Hypothalamus (tissue), 51 donors: ENCODE measurements at places on chromosomes 5 and 9.
A peak's percentile ranks its signal among the peaks of the same experiment; 100 is the strongest.

DNA sequence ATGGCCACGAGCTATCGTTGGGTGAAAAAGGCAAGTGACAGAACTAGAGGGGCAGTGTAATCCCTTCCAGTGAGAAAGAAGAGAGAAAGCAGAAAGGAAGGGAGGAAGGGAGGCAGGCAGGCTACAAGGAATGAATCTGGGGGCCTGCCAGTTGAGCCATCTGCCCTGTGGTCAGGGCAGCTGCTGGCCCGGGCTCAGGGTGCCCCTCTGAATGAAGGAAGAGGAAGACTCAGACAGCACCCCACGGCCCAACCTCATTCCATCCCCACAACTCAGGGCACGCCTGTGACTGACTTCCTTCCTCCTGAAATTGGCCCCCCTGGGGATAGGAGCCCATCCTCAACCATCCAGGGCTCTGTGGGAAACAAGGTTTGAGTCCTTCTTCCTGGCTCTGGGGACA, 20.3 kb upstream of the FLT4 start:
- no peak for DNase-seq

- DNase-seq = no peak
Observed at GRCh38 chr5:95026718-95027117, 258.2 kb downstream of the MCTP1 start.

- DNase-seq = no peak
Observed at GRCh38 chr9:86764671-86765343, 182.5 kb downstream of the GAS1 start.

DNA sequence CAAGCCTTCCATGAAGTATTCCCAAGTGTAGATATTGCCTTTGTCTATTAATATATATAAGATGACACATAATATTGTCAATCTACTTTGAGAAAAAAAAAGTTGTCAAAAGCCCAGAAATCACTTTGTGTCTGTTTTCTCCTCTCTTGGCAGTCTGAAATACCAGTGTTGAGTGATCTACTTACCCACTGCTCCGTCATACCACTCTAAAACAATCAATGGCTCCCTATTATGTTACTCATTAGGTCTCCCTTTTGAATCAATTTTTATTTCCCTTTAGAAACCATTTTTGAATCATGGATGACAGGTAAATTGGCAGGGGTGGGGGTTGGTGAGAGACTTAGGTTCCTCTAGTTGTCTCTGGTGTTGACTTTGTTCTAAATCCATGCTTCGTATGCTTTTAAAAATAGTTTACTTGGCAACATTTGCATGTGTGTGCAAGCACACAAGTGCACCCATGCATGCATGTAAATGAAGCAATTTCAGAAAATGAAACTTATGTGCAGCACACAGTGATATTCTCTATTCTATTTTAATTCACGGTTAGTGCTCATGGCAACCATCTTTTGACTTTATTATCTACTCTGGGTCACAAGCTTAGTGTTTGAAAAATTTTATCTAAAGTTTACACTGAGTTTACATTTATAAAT, 378.9 kb downstream of the RAB3C start:
- DNase-seq = no peak

- no peak for DNase-seq
Observed at GRCh38 chr5:116524051-116524904, 50.3 kb downstream of the SEMA6A start.

DNA sequence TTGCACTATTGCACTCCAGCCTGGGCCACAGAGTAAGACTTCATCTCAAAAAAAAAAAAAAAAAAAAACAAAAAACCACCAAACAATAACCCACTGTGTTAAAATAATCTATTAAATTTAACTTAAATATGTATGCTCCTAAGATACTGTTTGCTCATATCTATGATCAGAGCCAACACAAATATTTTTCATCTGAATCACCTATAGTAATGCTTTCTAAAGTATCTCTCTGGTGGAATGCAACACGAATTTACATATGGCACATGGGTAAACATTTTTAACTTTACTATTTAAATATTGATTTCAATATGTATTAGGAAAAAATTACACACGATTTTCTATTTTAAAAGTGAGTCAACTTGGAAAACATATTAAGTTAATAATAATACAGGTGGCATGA, 196.4 kb downstream of the RFX3 start:
- DNase-seq = no peak

DNA sequence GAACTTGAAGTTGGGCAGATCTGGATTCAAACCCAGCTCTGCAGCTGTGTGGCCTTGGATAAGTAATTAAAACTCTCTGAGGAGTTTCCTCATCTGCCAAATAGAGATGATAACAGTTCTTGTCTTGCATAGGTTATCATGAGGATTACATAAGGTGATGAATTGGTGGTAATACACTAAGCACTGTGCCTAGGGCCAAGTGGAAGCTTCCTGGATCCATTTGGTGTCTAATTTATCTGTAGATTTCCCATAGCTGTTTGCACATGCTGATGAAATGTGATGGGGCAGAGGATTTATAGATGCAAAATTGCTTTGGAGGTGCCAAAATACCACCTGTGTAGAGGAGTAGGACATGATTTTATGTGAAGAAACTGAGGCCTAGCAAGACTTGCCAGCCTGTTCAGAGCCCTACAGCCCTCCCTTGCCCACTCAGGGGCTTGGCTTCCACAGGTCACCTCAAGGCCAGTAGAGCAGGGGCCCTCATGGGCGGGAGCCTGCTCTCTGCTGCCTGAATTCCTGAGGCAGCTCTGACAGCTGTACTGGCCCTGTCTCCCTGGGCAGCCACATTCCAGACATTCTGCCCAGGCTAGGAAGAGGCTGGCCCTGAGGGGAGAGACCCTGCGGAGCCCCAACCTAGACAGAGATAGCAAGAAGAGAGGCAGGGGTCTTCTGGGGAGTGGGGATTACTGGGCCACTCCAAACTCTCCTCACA, 5.9 kb upstream of the FAT2 start:
- no peak for DNase-seq

GRCh38 chr5:77438071-77438470, 54.0 kb downstream of the WDR41 start:
- no peak for DNase-seq

DNA sequence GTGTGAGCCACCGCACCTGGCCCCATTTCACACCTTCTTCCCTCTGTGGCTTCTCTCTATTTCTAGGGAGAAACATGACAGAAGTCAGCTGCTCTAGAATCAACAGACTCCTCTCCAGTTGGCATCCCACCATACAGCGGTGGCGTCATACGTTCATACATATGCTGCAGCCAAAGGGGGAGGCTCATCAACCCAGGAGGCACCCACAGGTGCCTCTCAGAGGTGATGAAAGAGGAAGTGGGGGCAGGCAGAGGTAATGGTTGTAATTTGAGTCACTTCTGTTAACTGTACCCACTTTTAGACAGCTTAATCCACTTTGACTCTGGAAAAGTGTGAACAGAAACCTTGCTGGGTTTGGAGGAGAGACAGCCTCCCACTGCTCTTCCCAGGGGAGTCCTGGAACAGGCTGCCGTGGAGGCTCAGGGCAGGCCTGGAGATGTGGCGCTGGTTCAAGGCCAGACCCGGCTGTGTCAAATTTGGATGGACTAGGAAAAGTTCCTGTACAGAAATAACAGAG, 47.3 kb upstream of the SUB1 start:
- DNase-seq = no peak

- DNase-seq = no peak
Observed at GRCh38 chr5:5487585-5488360, 65.3 kb downstream of the ICE1 start.

GRCh38 chr5:175866377-175866907, 4.9 kb upstream of the CPLX2 start:
- no peak for DNase-seq

- DNase-seq = no peak
Observed at GRCh38 chr5:17828681-17829080, 194.4 kb downstream of the TAF11L14 start.

- no peak for DNase-seq
Observed at GRCh38 chr9:73050065-73050816, 97.4 kb upstream of the ALDH1A1 start.

- DNase-seq = no peak
Observed at GRCh38 chr9:82582693-82583092, 480.2 kb downstream of the RASEF start.

DNA sequence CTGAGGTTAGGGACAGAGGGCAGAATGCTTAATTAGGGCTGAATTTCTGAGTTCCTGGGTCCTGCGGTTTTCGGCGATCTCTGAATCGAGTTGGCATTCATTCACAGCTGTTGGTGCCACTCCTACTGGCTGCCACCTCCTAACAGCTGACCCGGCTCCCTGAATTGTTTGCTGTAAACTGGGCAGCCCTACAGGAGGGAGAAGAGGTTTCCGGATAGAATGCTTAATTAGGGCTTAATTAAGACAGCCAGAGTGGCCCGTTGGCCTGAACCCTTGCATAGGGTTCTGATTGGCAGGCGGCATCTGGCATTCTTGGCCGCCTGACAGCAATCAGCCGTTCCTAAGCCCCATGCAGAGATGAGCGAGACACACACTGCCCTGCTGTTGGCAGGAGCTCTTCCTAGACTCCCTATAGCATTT, 25.7 kb downstream of the FRMPD1 start:
- DNase-seq = peak; percentile 58

GRCh38 chr5:67341478-67341877, 144.9 kb upstream of the CD180 start:
- DNase-seq = no peak

GRCh38 chr9:100324594-100325200, 28.0 kb downstream of the TEX10 start:
- DNase-seq = no peak

- DNase-seq = no peak
Observed at GRCh38 chr9:131703697-131704096, 36.2 kb downstream of the RAPGEF1 start.

DNA sequence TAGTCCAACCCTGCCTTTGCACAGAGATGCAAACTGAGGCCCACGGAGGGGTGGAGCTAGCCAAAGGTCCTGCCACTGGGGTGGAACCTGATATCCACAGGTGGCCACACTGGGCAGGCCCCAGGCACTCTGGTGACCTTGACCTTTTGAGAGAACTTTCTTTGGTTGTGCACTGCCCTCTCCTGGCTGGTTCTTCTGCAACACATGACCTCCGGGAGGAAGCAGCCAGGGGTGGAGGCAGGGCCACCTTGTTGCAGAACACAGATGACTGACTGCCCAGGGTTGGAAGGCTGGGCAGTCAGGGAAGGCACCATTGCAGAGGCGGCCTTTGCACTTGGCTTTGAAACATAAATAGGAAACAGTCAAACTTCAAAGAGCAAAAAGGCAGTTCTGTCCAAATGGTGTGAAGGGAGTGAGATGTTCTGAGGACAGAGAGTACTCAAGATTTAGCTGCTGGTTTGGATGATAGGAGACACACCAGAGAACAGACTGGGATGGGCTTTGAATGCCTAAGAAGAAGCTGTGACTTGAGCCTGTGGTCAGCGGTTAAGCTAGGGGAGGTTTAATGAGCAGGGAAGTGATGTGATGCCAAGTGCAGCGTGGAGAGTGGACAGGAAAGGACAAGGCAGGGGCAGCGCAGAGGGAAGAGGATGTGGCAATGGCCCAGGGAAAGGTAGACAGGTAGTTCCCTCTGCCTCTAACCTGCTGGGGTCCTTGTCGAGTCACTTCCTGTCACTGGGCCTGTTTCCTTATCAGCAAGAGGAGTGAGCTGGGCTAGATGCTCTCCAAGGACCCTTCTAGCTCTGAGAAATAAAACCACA, 6.8 kb upstream of the TCOF1 start:
- peak; percentile 73 for DNase-seq

DNA sequence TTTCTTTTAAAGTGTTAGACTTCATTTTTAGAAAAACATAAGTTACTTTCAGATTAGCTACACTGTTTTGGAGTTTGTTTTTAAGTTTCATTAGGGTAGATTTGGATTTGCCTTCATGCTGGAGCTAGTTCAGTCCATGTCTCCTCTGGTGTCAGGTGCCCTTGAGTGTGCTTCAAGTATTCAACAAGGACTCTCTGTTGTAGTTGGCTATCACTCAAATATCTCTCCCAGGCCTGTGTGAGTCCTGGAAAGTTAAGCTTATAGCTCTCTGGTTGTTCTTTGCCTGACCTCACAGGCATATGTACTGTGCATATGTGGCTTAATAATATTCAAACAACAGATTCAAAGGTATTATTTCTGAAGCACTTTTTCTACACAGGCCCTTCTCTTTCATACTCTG, 45.4 kb downstream of the PTBP3 start:
- no peak for DNase-seq

DNA sequence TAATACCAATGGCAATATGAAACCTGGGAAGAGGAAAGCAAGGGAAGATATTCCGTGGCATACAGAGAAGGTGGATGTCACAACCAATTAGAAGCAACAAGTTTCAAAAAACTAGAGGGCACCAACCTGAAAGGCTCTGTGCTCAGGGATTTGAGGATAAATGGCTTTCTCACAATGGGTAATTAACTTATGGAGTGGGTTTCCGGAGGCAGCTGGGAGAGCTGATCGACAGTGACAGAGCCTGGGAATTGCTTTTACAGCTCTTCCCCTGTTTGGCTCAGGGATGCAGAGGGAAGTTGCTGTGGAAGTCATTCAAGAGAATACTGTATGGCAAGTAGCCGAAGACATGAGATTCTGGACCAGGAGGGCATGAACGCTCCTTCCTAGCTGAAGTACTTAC, 237.0 kb downstream of the KIF4B start:
- DNase-seq = no peak

DNA sequence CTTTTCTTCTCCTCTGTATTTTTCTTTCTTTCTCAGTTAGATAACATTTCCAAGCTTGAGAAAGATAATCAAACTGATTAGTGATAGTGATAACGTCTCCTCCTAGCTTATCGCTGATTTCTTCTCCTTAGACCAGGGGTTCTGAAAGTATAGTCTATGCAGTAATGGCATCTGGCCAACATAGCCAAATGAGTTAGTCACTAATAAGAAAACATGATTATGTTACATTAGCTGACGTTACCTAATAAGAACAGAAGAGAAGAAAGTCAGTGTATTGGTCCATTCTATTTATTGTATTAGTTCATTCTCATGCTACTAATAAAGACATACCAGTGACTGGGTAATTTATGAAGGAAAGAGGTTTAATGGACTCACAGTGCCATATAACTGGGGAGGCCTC, 111.2 kb downstream of the STRBP start:
- no peak for DNase-seq

GRCh38 chr5:140311011-140311467, 8.1 kb upstream of the PFDN1 start:
- no peak for DNase-seq
